ENCODE measurements at places on chromosomes 11 and 22. TPM values are rescaled to one million over a fixed set of nuclear protein-coding genes. Genes with fewer than 3 reads are reported as not detected.

The TENM4 gene
- 0.19 TPM for total RNA-seq

The OR8G5 gene
- total RNA-seq = not detected

The OR5P2 gene
- not detected for total RNA-seq

The ANO5 gene
- total RNA-seq = 1.9 TPM

The FXYD2 gene
- 17.3 TPM for total RNA-seq

The FAM168A gene
- 11.6 TPM for total RNA-seq

The RAC2 gene
- total RNA-seq = 0.20 TPM

The POU2AF1 gene
- 0.31 TPM for total RNA-seq

The TBX1 gene
- 4.1 TPM for total RNA-seq

The IL18 gene
- total RNA-seq = 87.3 TPM

The CPT1B gene
- 9.4 TPM for total RNA-seq

The OTOG gene
- not detected for total RNA-seq

The OR5A1 gene
- total RNA-seq = not detected

The DYNC2H1 gene
- 5.4 TPM for total RNA-seq

The KLHDC7B gene
- not detected for total RNA-seq

The MUC6 gene
- not detected for total RNA-seq

Data from A549 treated with dexamethasone at 1 μM for 4 hours (cell line).